ENCODE measurements at places on chromosomes 6 and 20. TPM values are rescaled to one million over a fixed set of nuclear protein-coding genes. Genes with fewer than 3 reads are reported as not detected.
A peak's percentile ranks its signal among the peaks of the same experiment; 100 is the strongest.

DNA sequence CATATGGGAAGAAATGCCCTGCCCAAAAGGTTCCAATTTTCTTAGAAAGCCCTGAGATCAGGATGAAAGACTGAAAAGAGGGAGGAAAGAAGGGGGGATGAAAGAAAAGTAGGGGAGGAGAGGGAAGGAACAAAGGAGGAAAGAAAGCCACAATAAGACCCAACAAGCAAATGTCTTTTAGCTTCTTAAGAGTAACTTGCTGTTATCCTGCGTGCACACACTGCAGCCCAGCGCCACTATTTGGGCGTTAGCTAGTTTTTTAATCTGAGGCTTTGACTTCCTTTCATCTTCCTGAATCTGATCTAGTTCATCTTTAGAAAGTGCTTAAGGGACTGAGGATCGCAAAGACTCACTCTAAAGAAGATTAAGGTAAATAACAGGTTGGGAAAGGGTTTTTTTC, 77.4 kb upstream of the HDDC2 start:
- no peak overlapping the region for H3K27ac ChIP-seq
- no peak overlapping the region for H3K4me3 ChIP-seq
- no peaks in the 10 kb centered on the region for H3K36me3 ChIP-seq
- H3K4me1 ChIP-seq: peaks cover 3% of the 10 kb centered on the region
- peaks cover 6% of the 10 kb centered on the region for H3K27me3 ChIP-seq

Gene WFDC8
- total RNA-seq: not detected

GRCh38 chr20:14538433-14538832, 201.0 kb upstream of the FLRT3 start:
- H3K36me3 ChIP-seq: no peaks in the 10 kb centered on the region
- DNase-seq: no peak
- no peak overlapping the region for H3K27ac ChIP-seq
- H3K4me3 ChIP-seq: no peak overlapping the region
- no peaks in the 10 kb centered on the region for H3K4me1 ChIP-seq

DNA sequence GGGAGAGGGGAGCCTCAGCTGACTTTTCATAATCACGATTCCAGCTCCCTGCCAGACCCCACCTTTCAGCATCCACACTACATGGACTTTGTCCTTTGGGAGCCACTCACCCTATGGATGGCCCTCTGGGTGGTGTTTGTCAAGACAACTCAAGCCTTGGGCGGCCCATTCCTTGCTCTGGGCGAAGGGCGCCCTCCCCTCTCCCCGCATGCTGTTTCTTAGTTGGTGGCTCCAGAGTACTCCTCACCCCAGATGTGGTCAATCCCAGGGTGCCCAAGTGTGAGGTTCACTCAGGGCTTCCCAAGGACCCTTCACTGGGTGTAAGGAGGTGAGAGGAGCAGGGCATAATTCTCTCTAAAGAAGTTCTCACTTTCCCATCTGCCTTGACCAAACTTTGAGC, 710.0 kb downstream of the QKI start:
- H3K4me3 ChIP-seq: no peak overlapping the region
- no peak for DNase-seq
- no peaks in the 10 kb centered on the region for H3K36me3 ChIP-seq
- H3K27me3 ChIP-seq: peaks cover 3% of the 10 kb centered on the region
- H3K27ac ChIP-seq: no peak overlapping the region

GRCh38 chr6:28696167-28696566, 170.5 kb downstream of the GPX5 start:
- H3K27ac ChIP-seq: no peak overlapping the region
- H3K27me3 ChIP-seq: peaks cover 27% of the 10 kb centered on the region
- no peak for DNase-seq
- H3K4me1 ChIP-seq: peaks cover 20% of the 10 kb centered on the region
- H3K36me3 ChIP-seq: peaks cover 6% of the 10 kb centered on the region

GRCh38 chr6:24659561-24659960, 7.1 kb downstream of the TDP2 start:
- H3K27me3 ChIP-seq: no peaks in the 10 kb centered on the region
- H3K4me3 ChIP-seq: no peak overlapping the region
- DNase-seq: no peak
- H3K4me1 ChIP-seq: peaks cover 56% of the 10 kb centered on the region

Gene PTCHD4
- total RNA-seq: 4.8 TPM

DNA sequence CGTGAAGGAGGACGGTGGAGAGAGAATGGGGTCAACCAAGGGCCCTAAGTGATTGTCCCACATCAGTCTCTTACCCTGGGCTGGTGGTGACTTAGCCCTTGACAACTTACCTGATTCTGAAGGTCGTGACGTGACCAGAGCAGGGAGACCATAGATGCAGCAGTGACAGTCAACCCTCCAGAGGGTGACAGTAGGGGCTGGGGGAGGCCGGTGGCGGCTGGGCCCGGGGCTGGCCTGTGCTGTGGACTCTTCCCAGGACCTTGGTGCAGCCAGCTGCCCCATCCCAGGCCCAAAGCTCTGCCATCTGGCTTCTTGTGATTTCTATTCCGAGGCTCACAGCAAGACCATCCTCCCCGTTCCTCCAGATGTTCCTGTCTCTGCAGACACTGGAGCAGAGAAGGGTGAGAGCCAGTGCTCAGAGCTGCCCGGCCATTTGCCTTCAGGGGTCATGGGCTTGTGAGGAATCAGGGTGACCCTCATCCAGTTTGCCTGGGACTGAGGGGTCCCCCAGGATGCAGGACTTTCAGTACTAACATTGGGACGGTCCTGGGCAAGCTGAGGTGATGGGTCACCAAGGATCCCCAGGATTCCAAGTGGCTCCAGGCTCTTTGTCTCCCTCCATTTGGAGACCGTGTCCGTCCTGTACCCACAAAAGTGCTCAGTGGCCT, 36.0 kb downstream of the SUMO4 start:
- no peak overlapping the region for H3K4me3 ChIP-seq
- DNase-seq: no peak
- H3K27me3 ChIP-seq: peaks cover 30% of the 10 kb centered on the region

Gene RIMS1
- 5.5 TPM for total RNA-seq

GRCh38 chr6:149935246-149935645, 6.6 kb upstream of the ULBP2 start:
- H3K36me3 ChIP-seq: no peaks in the 10 kb centered on the region
- H3K4me3 ChIP-seq: no peak overlapping the region
- no peak overlapping the region for H3K27ac ChIP-seq
- H3K4me1 ChIP-seq: peaks cover 3% of the 10 kb centered on the region

- H3K27me3 ChIP-seq: peaks cover 12% of the 10 kb centered on the region
- no peak overlapping the region for H3K27ac ChIP-seq
- no peaks in the 10 kb centered on the region for H3K36me3 ChIP-seq
- H3K4me3 ChIP-seq: no peak overlapping the region
- no peak for DNase-seq
- no peaks in the 10 kb centered on the region for H3K4me1 ChIP-seq
Measured at GRCh38 chr6:150580489-150580888, 19.2 kb upstream of the PLEKHG1 start.

Gene APOM
- total RNA-seq: 7.1 TPM

DNA sequence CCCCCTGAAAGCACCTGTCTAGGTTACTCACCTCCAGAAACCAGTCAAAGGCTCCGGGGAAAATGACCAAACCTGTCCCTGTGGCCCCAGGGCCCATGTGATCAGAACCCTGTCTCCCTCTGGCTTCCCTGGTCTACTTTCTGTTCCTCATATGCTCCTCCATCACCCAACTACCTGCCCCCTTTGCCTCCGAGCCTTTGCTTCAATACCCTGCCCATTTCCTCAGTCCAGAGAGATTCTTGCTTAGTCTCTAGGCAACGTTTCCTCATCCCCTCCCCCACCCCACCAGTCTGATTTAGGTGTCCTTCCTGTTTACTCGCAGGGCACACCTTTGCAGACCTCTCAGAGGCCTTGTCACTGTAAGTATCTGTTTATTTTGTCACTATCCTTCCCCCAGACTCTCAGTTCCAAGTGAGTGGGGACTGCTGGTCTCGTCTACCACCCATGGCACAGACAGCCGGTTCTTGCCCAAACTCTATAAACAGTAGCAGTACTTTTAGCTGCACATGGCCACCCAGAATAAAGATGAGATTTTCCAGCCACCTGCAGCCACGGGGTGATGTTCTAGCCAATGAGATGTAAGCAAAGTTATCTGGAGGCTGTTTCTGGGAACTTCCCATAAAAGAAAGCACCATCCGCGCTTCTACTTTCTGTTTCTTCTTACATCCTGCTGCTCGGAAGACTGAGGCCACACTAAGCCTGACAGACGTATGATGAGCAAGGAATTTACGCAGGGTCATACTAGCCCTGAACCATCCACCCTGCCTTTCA, 13.3 kb downstream of the ELOVL5 start:
- H3K36me3 ChIP-seq: peaks cover 1% of the 10 kb centered on the region
- H3K4me1 ChIP-seq: peaks cover 22% of the 10 kb centered on the region
- peak overlapping the region; percentile 39 for H3K27ac ChIP-seq
- no peaks in the 10 kb centered on the region for H3K27me3 ChIP-seq
- no peak for DNase-seq
- no peak overlapping the region for H3K4me3 ChIP-seq

Gene TXLNB
- not detected for total RNA-seq

DNA sequence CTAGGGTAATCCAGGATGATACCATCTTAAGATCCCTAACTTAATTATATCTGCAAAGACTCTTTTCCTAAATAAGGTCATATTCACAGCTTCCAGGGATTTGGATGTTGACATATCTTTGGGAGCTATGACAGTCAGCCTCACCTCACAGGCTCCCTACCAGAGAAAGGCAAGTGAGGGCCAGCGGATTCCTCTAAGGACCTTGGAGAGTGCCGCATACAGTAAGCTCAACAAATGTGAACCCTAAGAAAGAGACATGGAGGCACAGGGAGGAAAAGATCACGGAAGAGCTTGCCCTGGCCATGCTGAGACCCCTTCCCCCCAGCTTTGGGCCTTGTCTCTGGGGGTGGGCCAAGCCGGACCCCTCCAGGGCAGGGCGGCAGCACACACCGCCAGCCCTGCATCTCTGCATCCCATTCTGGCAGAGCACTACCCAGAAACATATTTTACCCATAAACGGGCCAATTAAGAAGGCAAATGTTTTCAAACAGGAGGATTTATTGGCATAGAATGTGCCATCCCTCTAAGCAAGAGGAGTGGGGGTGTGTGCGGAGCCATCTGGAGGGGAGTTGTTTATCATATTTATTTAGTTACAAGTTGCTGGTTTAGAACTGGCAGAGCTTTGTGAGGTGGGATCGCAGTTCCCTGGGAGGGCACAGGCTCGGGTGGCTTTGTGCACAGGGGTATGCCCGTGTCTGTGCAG, 55.4 kb downstream of the CHMP4B start:
- DNase-seq: no peak
- peaks cover 6% of the 10 kb centered on the region for H3K27me3 ChIP-seq
- no peaks in the 10 kb centered on the region for H3K4me1 ChIP-seq
- H3K27ac ChIP-seq: peak overlapping the region; percentile 50
- no peak overlapping the region for H3K4me3 ChIP-seq

Gene PACSIN1
- total RNA-seq: 0.89 TPM

Gene PHACTR1
- 8.6 TPM for total RNA-seq

- peaks cover 13% of the 10 kb centered on the region for H3K4me1 ChIP-seq
- H3K4me3 ChIP-seq: no peak overlapping the region
- H3K36me3 ChIP-seq: no peaks in the 10 kb centered on the region
Measured at GRCh38 chr6:10719296-10719963, 3.4 kb upstream of the TMEM14C start.

GRCh38 chr20:63188641-63189321, 27.1 kb downstream of the YTHDF1 start:
- no peak for DNase-seq
- H3K36me3 ChIP-seq: no peaks in the 10 kb centered on the region
- no peak overlapping the region for H3K4me3 ChIP-seq
- no peaks in the 10 kb centered on the region for H3K4me1 ChIP-seq
- H3K27me3 ChIP-seq: peaks cover 4% of the 10 kb centered on the region

Gene SLC25A27
- 31.9 TPM for total RNA-seq

Gene FAM184A
- total RNA-seq: 23.0 TPM

GRCh38 chr20:56688106-56688505, 59.0 kb downstream of the TFAP2C start:
- no peak for DNase-seq
- peaks cover 29% of the 10 kb centered on the region for H3K27me3 ChIP-seq
- H3K4me3 ChIP-seq: no peak overlapping the region
- H3K36me3 ChIP-seq: no peaks in the 10 kb centered on the region
- H3K4me1 ChIP-seq: peaks cover 11% of the 10 kb centered on the region
